Aorta (tissue), 5 donors: ENCODE measurements at places on chromosomes 3 and 15.
A peak's percentile ranks its signal among the peaks of the same experiment; 100 is the strongest.

DNA sequence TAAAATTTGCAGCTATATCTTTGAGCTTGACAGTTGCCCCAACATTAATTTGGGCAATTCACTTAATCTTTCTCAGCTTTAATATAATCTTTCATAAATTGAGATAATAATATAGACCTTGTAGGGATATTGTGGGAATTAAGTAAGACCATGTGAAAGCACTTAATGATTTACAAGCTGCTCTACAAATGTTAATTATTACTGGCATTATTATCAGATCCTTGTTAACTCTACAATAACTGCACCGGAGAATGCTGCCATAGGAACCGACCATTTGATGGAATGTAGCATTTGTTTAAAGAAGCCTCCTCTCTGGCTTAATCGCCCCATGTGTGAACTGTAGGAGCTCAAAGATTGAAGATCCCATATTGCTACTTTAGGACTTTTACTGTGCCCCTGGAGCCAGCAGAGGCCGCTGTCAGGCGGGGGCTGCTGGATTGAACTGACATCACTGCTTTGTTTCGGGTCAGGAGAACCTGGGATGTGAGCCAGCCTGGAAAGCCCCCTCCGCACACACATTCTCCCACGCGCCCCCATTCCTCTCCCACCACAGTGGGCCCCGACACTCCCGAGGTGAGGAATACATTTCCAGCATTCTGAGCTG lies 154.2 kb upstream of the TNIK start:
- DNase-seq = peak; percentile 73

- no peak for DNase-seq
Measured at GRCh38 chr15:90603893-90604292, 74.2 kb downstream of the CRTC3 start.

DNA sequence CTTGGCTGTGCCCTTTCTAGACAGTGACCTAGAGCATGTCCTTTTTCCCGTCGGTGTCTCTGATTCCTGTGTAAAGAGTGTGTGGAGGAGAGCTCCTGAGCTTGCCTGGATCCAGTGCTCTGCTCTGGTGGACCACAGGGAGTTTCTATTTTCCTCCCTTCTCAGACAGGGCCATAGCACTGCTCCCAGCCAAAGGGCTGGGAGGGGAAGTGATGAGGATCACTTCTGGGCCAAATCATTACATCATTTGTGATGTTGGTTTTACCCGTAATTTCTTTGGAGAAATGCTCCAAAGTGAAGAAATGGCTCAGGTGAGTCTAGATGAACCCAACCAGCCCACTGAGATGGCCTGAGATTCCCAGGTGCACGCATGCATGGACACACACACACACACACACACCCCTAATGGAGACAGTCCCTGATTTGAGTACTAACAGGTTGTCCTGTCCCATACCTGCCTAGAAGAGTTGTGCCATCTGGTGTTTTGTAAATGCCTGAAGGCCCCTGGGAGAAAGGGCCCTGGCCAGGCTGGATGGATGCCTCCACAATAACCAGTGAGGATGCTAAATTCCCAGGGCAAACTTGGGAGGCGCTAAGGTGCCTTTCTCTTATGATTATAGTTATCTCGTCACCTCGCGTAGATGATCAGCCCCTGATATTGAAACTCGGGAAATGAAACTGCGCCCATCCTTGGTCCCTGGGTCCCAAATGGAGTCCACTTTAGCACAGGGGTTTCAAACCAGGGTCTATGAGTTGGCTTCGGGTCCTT lies 86.9 kb downstream of the ASB7 start:
- DNase-seq = no peak

- DNase-seq = no peak
Measured at GRCh38 chr3:44833394-44833793, 28.3 kb upstream of the TMEM42 start.

DNA sequence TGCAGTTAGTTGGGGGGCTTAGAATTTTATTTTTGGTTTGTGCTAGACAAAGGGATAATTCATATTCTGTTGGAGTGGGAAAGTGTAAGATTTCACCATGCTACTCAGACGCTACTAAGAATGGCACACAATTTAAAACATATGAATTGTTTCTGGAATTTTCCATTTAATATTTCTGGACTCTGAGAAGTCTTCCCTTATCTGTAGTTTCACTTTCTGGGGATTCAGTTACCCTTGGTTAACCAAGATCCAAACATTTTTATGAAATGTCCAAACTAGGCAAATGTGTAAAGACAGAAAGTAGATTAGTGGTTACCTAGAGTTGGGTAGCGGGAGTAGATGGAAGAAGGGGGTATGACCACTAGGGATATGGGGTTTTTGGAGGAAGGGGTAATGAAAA lies 53.1 kb downstream of the TCF12 start:
- DNase-seq = no peak
